ENCODE measurements at places on chromosomes 7 and 10.

DNA sequence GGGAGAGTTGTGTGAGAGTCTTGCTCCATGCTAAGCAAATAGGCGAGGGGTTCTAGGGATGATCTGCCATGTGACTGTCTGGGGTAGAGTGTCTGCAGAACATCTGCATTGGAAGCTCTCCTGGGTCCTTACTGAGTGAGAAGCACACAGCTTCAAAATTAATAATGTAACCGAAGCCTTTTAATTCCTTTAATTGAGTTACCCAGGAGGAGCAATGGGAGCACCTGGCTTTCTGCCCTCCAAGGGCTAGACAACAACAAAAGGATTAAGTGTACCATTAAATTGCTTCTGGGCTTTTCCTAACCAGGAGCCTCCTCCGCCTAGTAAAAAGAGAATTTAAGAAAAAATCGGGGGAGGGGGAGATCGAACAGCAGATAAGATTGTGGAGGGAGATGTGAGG lies 102.0 kb upstream of the TBX20 start:
- no peak for DNase-seq

DNA sequence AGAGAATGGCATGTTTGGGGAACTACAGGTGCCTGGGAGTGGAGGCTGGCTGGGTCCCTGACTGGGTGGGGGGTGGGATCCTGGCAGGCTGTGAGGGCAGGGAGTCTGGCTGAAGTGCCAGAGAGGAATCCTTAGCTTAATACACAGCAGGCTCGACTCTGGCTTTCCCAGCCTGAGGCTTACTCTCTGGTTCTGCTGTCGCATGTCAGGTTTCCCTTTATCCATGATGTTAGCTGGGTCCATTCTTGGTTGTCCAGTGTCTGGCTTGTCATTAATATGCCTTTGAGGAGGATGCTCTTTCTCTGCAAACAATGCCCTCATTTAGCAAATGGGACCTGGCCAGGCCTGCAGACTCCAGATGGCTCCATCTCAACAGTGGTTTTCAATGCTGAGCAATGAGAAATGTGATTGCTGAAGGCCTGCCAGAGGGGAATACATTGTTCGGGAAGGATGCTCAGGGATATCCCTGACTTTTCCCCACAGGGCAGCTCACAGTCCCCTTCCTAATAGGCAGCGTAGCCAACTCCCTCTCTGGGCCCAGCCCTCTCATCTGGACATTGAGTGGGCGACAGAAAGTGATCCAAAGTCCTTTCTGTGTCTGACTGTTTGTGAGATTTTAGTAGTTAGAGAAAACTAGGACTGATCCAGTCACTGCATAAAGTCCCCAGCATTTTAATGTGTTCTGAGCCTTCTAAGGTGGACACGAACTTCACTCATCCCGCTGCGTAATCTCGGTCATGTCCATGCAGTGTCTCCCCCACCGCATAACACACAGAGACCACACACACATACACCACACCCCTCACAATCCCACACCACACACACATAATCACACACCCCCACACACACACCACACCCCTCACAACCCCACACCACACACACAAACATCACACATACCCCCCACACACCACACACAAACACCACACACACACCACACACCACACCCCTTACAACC lies 124.9 kb downstream of the ANLN start:
- no peak for DNase-seq

GRCh38 chr7:23216021-23216420 lies 30.6 kb upstream of the GPNMB start:
- DNase-seq = no peak

DNA sequence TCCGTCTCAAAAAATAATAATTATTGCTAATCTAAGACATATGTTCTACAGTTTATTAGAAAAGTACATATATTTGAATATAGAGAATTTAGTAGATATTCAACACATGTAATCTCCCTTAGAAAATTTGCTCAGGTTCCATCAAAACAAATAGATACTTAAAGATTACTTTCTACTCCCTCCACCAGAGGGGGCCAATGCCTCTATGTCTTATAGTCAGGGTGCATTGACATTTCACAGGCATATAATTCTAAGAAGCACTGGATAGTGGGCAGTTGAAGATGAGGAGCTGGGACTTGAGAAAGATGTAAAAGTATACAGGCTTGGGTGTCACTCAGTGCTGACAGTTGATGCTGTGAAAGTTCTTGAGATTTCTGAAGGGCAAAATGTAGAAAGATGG lies 301.6 kb upstream of the HPS1 start:
- no peak for DNase-seq

DNA sequence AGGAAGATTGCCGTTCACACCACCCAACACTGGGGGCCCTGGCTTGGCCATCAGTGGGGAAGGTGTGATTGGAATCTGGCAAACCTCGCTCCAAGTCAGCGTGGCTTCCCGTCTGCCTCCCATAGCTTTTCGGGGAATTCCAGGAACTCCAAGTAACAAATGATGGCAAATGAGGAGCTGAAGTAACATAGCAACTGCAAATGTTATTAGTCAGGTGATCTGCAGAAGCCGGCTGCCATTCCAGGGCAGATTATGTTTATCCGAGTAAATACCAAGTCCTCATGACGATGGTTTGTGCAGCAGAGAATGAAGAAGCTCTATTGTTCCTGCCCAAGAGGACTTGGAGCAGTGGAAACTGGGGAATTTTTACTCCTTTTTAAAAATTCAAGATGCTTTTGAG lies 270.5 kb upstream of the PODXL start:
- DNase-seq = no peak
